GDM1 (cell line): ENCODE measurements at places on chromosomes 11 and 22.

DNA sequence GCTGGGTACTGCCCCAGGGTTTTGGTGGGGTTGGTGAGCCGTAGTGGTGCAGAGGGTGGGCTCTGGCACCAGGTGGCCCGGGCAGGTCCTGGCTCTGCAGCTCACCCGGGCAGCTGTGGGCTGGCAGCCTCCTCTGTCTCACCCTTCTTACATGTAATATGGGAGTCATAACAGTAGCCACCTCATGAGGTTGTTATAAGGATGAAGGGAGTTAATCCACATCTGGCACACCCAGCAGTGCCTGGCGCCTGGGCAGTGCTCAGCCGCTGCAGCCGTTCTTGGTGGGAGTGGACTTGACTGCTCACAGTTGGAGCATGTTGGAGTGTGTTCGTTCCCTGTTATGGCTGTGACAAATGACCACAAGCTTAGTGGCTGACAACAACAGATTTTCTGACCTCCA is 28.7 kb downstream of the IGHMBP2 start:
- no peak for DNase-seq

DNA sequence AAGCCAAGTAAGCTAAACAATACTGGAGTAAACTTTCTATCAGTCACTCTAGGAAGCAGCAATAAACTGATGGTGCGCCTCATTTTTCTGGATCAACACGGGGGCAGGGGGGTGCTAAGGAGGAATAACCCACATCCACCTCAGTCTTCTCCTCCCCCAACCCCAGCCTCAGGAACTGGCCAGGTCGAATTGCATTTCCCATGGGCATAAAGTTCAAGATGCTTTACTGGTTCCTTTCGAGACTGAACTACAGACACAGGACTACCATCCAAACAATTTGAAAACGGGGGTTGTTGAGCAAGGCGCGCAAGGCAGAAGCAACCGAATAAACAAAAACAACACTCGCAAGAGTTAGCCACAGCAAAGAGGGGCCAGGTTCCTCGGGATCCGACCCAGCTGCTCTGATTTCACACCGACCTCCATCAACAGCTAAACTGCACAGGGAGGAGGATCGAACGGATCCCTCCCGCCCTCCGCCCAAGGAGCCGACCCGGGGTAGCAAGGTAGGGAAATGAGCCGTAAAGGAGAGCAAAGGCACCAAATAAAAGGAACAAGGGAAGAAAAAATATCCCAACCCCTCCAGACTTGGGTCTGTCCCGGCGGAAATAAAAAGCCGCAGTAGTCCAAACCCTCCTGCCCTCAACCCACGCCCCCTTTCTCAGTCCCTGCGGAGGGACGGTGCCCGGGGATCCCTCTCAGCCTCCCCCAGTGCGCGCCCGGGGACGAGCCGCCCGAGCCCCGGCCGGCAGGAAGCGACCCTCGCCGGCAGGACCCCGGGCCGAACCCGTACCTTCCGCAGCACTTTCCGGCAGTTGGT is 801 bp downstream of the SESN3 start:
- no peak for DNase-seq

GRCh38 chr11:471468-472145 is 21.5 kb downstream of the PTDSS2 start:
- DNase-seq = no peak

DNA sequence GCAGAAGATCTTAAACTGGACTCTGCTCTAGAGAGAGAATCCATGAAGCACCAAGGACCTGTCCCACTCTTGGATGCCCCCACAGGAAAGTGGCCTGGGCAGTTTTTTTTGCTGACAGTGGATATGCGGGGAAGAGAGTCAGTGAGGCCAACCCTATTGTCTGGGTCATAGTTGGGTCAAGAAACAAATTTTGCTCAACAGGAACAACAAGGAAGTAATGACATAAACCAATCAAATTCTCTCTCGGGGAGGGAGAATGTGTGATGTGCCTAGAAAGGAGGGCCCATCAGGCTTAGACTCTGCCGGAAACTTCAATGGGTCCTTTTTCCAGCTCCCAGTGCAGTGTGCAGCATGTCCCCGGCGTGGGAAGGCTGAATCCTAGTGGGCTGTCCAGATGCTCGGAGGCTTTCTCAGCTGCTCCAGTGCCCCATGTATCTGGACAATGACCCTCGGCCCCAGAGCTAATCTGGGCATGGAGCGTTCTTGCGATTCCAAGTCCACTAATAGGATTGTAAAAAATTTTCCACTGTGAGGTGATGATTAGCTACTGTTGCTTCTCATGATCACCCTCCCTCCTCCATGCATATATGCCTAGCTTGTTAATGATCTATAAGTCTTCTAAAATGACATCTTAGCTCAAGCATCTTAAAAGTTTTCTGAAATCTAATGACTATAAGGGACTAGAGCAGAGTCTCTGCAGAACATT is 101.0 kb downstream of the SNX19 start:
- no peak for DNase-seq

- no peak for DNase-seq
Observed at GRCh38 chr11:128890216-128890542, 977 bp upstream of the KCNJ5 start.

DNA sequence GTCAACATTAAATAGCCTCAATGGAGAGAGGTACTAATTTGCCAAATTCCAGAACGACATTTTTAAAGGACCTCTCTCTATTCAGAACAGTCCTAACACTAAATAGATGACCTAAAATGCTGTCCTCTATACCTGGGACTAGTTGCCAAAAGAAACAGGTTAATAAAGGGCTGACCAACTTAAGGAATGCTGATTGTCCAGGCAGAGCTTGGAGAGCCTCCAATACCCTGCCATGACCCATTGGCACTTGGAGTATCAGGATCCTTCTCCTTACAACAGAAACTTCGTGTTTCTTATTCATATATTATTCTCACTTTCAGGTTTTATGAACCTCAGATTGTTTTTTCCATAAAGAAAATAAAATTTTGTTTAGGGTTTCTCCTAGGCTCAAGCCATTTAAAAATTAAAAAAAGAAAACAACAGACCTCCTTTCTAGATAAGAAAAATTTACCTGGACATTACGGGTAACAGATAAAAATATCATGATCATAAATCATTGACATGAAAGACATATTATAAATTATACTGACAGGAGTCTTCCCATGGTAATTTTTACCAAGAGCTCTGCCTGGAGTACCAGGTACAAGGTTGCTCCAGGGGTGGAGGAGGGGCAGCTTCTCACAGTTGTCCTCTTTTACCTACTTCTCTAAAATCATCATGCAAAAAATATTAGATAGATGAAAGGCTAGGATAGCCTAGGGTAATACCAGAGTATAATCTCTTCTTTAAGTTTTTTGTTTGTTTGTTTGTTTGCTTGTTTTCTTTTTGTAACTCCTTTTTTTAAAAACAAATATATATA is 2.0 kb downstream of the LRRC4C start:
- no peak for DNase-seq

- no peak for DNase-seq
Observed at GRCh38 chr22:28185130-28185529, 266.1 kb upstream of the PITPNB start.

DNA sequence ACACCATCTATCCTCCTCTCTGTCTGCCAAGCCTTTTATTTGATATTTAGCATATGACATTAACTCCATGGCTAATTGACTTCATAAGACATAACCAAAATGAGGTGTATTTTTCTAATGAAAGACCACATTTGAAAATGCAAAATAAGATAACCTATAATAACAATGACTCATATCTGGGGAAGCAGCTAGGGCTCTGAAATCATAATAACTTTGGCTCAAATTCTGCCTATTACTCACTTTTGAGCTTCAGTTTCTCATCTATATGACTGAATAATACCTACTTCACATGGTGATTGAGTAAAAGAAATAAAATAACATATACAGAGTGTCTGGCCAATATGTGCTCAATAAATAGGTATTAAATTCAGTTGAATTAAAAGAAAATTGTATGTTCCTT is 1419.8 kb upstream of the TENM4 start:
- no peak for DNase-seq

DNA sequence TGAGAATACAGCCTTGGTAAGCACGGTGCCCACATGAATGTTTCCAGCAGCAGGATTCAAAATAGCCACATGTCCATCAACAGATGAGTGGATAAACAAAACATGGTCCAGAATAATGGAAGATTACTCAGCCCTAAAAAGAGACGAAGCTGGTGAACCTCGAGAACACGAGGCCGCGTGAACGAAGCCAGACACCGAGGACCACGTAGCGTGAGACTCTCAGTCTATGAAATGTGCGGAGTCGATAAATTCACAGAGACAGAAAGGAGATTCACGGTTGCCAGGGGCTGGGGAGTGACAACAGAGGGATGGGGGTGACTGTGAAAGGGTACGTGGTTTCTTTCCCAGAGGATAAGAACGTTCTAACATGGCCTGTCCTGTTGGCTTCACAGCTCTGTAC is 2.9 kb upstream of the ASCL2 start:
- DNase-seq = no peak

DNA sequence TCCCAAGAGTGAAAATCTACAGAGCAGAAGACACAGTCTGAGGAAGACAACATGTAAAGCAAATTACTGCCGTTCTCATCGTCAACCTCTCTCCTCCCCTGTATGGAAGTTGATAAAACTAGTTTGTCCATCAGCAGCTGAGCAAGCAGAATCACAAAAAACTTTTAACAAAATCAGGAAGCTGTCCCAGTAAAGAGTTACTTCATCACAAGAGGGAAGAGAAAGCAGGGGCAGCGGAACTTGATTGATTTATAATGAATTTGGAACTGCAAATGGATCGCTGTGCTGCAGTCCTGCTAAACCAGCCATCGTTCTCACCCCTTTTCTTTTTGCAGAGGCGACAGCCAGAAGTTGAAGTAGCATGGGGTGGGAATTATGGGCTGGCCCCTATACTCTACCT is 13.7 kb upstream of the UCP3 start:
- DNase-seq = no peak

- no peak for DNase-seq
Observed at GRCh38 chr22:33456511-33456910, 398.3 kb upstream of the SYN3 start.

DNA sequence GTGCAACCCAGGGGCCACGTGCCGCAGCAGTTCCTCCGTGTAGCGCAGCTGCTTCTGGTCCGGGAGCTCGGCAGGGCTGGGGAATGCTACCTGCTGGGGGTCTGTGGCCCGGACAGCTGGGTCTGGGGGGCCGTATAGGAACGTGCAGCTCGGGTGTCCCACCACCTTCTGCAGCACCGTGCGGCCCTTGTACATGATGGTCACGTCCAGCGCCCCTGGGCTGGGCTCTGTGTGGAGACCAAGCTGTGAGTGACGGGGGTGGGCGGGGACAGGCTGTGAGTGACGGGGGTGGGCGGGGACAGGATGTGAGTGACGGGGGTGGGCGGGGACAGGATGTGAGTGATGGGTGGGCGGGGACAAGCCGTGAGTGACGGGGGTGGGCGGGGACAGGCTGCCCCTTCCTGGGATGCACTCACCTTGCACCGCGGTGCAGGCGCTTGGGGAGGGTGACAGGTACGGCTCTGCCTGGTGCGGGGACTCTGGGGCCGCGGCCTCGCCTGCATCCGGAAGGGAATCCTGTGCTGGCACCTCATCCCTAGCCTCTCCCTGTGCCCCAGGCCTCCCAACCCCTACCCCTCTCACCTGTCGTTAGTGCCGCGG is 2.3 kb downstream of the IRF7 start:
- no peak for DNase-seq

GRCh38 chr11:104402812-104403521 is 239.0 kb upstream of the PDGFD start:
- no peak for DNase-seq

DNA sequence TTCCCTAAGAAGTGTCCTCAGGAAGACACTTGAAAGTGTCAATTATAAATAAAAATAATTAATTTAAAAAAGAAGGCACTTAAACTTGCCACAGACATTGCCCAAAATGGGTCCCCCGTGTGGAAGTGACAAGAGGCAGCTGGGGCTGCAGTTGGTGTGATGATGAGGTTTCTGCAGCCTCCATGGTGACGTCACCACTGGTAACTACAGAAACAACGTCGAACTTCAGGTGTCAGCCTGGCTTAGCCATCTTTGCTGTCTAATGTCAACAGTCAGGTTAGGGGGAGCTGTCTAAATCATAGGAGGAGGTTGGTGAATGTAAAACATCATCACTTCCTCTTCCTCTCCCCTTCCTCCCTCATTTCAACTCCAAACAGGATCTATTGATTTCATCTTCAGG is 328.6 kb downstream of the MN1 start:
- DNase-seq = no peak

DNA sequence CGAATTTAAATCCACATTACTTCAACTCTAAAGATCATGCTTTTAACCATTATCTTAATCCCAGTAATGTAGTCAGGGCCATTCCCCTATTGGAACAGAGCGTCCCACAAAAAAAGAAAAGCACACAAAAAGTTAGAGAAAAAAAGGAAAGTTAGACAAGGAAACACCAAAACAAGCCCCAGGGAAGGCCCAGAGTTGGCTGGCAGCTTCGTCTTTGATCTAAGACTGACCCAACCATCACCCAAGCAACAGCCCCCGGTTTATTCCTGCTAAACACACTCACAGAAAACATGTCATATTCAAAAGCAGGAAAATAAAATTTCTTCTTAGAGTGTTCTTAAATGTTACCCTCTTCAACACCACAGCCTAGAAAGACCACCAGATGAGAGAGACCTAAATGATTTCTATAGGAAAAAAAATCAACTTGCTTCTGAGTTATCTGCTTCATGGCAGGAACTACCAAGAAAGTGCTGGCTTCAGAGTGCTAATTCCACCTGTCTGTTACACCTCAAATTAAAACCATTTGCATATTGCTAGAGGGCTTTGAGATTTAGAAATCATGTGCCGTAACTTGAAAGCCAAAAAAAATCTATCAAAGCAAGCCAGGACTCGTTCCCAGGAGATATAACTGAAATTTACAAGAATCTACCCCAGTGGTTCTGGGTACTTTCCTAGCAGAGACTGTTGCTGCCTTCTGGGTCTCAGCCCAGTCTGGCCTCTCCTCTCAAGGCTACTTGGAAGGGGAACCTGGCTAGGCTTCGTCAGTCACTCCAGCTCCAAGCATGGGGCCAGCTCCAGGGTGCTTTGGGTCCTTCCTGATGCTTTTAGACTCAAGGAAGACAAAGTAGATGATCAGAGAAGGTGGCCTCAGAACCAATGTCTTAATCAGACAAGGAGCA is 31.2 kb downstream of the POU2AF3 start:
- no peak for DNase-seq

DNA sequence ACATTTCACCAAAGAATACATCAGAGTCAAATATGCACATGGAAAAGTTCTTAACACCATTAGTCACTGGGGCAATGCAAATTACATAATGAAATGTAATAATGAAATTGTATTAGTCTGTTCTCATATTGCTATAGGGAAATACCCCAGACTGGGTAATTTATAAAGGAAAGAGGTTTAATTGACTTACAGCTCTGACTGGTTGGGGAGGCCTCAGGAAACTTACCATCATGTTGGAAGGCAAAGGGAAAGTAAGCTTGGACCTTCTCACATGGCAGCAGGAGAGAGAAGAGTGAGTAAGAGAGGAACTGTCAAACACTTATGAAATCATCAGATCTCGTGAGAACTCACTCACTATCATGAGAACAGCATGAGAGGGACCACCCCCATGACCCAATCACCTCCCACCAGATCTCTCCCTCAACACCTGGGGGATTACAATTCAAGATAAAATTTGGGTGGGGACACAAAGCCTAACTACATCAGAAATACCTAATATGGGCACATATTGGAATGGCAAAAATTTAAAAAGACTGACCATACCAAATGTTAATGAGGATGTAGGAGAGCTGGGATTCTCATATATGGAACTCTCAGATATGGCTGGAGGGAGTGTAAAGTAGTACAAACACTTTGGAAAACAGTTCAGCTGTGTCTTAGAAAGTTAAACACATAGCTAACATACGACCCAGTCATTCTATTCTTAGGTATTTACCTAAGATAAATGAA is 65.1 kb upstream of the CD44 start:
- DNase-seq = no peak

GRCh38 chr11:68259122-68259959 is 12.4 kb downstream of the C11orf24 start:
- DNase-seq = no peak
